ENCODE measurements at places on chromosomes 7 and 10.

DNA sequence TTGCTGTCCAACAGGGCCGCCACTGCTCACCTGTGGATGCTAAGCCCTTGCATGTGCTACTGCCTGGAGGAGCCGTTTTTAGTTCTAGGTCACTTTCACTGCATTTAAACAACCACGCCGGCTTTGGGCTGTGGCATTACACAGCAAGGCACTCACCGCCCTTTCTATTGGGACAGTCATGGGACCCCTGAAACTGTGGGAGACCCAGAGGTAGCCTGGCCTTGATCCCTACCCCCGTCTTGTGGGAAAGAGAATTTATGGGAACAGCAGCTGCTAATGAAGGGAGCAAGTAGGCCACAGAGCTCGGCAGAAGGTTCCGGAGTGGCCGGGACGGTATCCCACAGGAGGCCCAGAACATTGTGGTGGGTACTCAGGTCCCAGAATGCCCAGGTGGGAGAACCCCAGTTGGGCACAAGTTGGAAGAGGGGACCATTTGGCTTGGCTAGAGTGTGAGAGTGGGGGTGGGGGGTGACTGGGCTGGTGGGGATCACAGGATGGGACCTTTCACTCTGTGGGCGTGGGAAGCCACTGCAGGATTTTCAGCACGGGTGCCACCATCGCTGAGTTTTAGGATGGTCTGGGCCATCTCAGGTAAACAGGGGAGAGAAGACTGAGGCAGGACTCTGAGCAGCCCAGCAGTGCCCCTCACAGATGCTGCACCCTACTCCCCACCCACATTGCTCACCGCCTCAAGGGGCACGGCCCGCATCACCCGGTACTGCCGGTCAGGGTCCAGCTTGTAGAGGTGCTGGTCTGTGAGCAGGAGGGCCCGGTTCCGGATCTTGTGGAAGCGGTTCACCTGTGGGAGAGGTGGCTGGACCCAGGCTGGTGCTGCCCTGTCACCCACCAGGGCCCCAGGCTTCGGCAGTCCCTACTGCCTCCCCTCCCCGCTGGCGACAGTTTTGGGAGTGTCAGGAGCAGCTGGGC, 15.2 kb downstream of the MYO1G start:
- no peak for DNase-seq

- DNase-seq = no peak
Observed at GRCh38 chr7:93851536-93851935, 39.0 kb downstream of the TFPI2 start.

DNA sequence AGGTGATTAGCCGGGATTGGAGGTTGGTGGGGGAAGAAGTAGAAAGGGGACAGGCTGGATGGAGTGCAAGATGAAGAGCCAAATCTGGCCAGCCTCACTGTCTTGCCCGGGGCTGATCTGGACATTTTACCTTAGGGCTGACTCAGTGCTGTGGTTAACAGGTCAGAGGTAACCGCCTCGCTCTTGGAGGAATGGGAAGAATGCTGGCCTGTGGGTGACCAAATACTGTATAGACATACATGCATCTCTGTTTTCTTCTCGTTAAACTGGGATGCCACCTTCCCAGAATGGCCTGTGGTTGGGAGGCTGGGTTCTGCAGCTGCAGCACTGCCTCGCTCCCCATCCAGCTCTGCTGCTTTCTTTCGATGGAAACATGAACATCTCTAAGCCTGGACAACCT, 120.0 kb downstream of the SEC23IP start:
- no peak for DNase-seq

GRCh38 chr7:98024075-98024474, 34.1 kb upstream of the OCM2 start:
- no peak for DNase-seq

DNA sequence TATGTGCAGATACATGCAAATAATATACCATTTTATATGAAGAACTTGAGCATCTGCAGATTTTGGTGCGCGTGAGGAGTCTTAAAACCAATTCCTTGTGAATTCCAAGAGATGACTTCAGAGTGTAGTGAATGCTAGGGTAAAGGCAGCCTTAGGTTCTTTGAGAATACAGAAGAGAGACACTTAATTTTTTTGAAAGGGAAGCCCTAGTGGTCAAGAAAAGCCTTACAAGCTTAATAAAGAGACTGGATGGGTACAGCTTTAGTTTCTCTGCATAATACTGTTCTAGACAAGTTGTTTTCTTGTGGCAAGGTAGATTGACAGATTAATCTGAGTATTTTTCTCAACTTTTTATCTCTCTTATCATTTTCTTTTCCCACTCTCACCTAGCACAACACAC, 636.5 kb downstream of the DNAJB9 start:
- no peak for DNase-seq

GRCh38 chr10:97849687-97850402, at the start of gene GOLGA7B:
Gene GOLGA7B, plus strand, starts transcription at chr10:97849843. Its CDS starts 461 bp downstream, at chr10:97850304.
- no peak for DNase-seq

GRCh38 chr7:77802557-77803405, 4.2 kb downstream of the PHTF2 start:
- DNase-seq = no peak

DNA sequence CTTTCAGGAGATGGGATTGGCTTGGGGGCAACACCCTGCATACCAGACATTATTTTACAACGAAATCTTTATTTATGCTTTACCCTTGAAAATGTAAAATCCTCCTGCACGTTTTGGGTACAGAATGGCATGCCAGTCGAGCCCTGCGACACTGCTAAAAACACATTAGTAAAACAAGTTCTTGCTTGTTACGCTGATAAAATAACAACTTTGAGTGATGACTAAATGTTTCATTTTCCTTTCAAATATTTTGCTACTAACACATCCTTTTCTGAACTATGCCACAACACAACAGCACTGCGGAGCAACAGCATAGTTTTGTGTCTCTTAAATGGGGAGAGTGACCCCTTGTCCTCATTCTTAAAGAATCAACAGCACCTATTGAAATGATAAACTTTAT, 76.0 kb upstream of the SEMA3D start:
- no peak for DNase-seq

All from HL-60 (cell line).